ENCODE measurements at places on chromosomes 11 and 22.

GRCh38 chr11:8101421-8101820 is 20.4 kb downstream of the TUB start:
- DNase-seq = no peak

GRCh38 chr11:86641537-86642261 is 30.7 kb downstream of the ME3 start:
- no peak for DNase-seq

DNA sequence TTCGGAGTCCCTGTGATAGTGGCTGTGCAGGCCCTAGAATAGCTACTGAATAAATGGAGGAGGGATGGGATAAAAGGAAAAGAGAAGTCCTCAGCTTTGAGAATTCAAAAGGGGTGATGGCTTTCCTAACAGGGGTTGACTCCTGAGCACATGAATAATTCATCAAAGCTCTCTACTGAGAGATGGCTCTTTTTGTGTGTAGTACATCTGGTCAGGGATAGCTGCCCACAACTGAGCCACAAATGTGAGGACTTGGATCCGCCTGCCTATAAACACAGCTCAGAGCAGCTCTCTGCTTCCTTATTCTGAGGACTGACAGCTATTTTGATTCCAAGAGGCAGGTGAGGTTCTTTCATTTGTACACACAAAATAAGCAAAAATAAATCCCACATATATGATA is 82.3 kb downstream of the USP35 start:
- DNase-seq = no peak

GRCh38 chr11:115506954-115507675 is 2.9 kb upstream of the CADM1 start:
- no peak for DNase-seq

DNA sequence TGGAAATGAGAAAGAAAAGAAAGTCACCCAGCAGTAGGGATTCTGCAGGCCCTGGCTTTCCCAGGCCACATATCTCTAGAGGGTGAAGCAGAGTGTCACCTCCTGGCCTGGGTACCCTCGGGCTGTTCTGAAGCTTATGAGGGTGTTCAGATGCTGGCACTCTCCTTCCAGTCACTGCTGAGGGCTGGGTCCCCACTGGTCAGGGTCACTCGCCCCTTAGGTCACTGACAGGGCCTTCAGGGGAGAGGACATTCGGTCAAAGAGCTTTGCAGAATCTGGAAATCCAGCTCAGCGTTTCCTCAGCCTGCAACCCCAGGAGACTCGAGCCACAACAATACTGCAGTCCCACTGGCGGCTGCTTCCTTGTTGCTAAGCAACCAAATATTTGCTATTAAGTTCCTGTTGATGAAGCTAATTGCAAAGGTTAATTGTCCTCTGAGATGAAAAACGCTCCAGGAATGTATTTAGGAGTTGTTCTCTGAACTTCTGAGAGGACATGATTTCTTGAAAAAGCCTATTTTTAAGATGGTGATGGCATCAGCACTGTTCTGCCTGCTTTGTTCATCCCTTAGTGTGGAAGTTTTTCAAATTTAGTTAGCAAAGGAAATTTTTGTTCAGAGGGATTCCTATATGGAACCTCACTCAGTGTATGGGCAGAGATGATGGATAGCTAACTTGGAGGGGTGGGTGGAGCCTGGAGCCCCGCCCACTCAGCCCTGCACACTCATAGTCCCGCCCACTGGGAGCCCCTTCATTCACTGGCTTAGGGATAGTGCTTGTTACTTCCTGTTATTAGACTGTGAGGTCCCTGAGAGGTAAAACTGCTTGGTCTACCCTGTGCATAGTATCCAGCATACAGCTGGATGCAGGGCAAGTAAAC is 109.2 kb downstream of the CSNK2A3 start:
- DNase-seq = no peak

- no peak for DNase-seq
These were observed 12.2 kb upstream of the CCDC89 start for GRCh38 chr11:85698195-85698594.

GRCh38 chr22:32339190-32340012 is 18.3 kb upstream of the RFPL3 start:
- no peak for DNase-seq

DNA sequence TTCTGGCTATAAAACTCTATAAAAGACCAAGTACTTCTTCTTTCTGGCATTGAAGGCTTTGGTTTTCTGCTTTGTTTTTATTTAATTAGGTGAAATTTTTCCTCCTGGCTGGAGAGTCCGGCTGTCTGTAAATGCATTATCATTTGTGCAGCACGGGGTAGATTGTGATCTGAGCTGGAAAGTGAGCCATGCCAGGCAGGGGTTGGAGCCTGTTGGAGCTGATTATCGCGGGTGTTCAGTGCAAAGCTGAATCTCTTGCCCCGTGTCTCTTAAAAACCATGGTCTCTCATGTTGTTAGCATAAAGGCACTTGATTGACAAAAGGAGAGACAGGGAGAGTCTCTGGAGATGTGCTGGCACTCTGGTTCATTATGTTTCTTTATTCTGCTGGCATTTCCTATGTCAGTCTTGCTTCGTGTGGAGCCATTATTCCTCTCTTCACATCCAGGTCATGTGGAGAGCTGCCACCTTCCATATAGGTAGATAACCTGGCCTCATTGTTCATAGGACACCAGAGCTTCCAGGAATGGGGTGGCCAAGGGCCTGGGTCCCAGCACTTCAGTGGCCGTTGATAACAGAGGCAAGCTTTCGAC is 75.2 kb downstream of the LDLRAD3 start:
- no peak for DNase-seq

DNA sequence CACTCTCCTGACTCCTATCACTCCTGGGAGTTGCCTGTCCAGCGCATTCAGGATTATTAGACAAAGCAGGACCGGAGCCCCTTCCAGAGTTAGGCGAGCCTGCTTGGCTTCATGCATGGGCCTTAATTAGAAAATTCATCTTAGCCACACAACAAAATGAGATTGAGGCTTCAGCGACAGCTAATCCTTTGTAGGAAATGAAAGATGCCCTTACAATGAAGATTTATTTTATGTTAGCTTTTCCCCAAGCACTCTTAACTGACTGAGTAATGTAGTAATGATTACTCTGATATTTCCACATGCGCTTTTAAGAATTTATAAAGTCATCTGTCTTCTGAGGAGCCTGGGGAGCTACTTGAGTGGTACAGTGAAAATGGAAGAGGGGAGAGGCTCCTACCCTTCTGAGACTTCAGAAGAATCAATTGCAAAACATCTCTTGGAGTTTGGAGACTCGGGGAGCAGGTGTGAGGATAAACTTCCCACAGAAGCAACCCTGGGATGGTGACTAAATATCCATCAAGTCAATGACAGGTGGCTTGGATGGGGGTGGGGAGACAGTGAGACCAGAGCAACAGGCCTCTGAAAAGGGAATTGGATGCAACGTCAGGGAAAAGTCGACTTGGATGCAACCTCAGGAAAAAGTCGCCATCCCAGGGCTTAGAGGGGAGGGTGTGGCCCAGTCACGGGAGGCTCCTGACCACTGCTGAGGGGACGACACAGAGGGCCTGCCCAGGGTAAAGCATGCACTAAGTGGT is 434.5 kb upstream of the B3GAT1 start:
- no peak for DNase-seq

DNA sequence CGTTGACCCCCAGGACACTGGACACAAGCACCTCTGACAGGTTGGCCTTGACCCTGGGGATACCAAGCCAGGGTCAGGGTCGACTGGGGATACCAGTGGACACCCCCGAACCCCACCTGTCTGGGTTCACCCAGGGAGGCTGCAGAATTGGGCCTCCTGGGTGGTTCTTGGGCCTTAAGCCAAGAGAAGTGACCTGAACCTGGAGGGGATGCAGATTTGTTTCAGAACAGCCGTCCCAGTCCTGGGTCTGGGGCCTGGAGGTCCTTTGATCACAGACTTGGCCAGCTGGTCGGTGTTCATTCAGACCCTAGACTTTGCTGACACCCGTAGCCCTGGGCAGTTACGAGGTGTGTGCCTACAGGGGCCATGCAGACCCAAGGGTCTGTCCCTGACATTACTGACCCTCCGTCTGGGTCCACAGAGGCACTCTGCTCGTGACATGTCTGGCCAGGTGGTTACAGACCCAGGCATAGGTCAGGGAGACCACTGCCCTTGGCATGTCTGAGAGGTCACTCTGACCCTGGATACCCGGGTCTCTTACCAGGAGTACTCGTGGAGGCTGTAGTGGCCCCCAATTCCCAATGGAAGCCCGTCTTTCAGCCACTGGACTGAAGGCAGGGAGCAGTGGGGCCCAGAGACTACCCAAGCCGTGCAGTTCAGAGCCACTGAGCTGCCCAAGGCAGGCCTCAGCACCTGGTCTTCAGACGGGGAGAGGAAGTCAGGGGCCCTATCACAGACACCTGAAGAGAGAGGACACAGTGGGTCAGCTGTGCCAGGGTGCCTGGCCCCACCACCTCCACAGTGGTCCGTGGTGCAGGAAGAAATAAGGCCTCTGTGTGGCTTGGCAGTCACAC is 6.4 kb downstream of the SIGIRR start:
- DNase-seq = no peak

- DNase-seq = no peak
These were observed 3.3 kb upstream of the FXYD6 start for GRCh38 chr11:117879516-117880480.

DNA sequence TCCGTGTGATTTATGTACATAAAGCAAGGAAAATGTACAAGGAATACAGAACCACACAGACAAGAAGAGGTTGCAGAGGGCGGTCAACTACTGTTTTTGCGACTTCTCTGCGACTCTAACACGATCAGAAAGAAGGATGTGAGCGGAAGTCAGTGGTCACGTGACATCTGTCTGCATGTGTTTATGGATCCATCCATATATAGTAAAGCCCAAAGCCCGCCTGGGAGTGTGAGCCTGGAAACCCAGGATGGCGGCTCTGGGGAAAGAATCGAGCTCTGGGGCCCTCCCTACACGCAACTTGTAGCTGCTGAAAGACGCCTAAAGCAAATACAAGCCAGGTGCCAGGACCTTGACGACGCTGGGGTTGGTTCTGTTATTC is 8.8 kb downstream of the OSBPL5 start:
- no peak for DNase-seq

GRCh38 chr11:22711071-22711770 is 44.8 kb downstream of the GAS2 start:
- DNase-seq = no peak

GRCh38 chr11:59459916-59460315 is 3.2 kb downstream of the OR4D6 start:
- DNase-seq = no peak

DNA sequence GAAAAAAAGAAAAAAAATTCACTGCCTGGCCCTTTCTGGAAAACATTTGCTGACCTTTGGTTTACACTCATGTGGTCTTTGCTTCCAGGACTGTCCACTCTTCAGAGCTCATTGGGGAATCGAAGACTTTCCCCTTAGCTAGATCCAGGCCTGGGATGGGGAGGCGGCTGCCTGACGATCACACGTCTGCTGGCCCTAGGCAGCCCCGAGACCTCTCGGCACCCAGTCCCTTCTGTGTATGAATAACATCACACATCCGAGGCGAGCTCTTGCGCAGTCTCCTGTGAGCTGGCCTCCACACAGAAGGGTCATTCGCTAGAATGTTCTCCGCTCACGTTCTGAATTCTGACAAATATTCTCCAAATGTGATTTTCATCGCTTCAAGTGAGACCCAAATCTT is 25.7 kb upstream of the GAL start:
- no peak for DNase-seq

DNA sequence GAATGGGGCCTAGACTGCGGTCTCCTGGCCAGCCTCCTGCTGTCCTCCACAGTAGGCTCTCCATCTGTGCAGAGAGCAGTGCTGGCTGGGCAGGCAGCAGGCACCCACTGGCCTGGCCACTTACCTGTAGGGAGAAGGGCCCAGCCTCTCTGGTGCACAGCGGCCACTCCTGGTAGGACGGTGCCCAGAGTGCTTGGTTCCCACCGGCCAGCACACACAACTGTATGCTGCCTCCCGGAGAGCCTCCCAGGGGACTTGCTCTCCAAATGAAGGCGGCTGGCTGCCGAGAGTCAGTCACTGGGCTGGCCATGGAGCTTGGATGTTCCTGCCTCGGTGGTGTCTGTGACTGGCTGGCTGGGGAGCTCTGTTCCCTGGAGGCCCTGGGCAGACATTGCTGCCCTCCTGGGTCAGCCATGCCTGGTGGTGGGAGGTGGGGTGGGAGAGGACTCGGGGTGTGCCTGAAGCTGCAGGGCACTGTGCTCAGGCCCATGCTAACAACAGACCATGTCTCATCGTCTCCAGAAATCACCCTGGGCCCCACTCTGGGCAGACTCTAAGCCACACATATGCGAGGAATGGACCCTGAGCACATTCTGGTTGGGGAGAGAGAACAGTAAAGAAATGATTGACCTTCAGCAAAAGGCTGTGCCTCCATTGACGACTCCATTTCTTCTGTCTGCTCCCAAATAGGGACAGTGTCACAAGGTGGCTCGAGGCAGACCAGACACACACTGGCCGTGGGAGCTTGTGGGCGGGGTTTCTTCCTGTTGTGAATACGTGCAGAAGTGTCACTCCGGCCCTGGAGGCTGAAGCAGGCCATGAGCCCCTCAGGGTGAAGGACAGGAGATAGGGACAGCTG is 350.8 kb downstream of the TBC1D22A start:
- DNase-seq = no peak

- DNase-seq = peak; percentile 9
These were observed 83.9 kb downstream of the OR5AK2 start for GRCh38 chr11:57072640-57073039.

GRCh38 chr11:77103319-77103718 is 679 bp downstream of the OMP start:
- no peak for DNase-seq

DNA sequence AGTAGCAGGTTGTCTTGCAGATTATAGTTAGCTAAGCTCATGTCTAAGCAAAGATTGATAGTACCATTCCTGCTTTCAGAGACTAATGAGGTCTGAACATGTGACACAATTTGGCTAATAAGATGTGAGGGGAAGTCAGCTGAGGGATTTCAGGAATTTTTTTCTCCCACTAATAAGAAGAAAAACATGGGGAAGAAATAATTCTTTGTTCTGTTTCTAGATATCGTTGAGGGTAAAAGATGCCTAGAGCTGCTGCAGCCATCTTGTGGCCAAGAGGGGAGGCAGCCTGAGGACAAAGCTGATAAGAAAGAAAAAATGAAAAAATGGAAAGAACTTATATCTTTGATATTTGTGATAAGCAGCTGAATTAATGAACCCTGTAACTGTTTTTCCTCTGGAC is 1334.4 kb downstream of the LRRC4C start:
- peak; percentile 67 for DNase-seq

DNA sequence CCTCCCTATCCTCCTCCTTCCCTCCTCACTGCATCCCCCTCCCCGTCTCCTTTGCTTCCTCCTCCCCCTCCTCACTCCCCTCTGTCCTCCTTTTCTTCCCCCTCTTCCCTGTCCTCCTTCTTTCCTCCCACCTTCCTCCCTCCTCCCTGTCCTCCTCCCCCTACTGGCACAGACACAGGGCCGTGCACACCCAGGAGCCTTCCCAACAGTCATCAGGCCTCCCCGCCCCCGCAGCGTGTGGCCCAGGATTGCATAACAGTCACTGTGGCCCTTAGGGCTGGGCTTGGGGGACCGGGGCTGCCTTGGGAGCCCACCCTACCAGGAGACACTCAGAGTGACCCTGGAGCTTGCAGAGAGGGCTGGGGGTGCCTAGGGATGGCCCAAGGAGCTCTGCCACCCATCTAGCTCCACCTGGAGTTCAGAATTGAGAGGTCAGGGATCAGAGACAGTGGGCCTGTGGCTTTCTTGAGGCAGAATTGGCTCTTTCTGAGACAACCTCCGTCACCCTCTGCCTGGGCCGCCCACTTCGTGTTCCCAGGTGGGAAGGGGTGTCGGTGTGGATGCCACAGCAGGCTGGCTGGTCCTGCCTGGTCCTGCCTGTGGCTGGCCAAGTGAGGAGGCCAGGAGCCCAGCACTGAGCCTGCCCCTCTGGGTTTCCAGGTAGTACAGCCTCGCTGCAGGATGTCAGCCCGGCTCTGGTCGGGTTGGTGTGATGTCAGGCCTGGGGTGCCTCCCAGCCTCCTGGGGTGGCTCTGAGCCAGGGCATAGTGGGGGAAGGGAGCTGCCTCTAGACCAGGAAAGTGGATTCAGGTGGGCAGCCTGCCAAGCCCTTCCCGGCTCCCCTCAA is 1.6 kb downstream of the SPI1 start:
- DNase-seq = no peak
